ENCODE measurements at places on chromosomes 6 and 20.

DNA sequence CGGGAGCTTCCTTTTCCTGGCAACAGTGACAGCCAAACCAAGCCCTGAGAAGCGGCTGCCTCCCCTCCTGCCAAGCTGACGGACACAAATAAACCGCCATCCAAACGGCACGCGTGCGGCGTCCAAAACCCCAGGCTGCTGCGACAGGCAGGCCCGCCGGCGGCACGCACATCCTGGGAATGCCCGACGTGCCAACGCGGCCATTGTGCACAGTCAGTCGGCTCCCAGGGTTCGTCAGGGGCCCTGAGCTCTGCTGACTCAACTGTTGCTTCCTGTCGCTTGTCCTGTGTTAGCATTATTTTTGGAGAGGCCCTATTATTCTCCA, 6.8 kb downstream of the JAG1 start:
- no peak for DNase-seq

- no peak for DNase-seq
Measured at GRCh38 chr6:151059612-151060095, 180.1 kb upstream of the AKAP12 start.

DNA sequence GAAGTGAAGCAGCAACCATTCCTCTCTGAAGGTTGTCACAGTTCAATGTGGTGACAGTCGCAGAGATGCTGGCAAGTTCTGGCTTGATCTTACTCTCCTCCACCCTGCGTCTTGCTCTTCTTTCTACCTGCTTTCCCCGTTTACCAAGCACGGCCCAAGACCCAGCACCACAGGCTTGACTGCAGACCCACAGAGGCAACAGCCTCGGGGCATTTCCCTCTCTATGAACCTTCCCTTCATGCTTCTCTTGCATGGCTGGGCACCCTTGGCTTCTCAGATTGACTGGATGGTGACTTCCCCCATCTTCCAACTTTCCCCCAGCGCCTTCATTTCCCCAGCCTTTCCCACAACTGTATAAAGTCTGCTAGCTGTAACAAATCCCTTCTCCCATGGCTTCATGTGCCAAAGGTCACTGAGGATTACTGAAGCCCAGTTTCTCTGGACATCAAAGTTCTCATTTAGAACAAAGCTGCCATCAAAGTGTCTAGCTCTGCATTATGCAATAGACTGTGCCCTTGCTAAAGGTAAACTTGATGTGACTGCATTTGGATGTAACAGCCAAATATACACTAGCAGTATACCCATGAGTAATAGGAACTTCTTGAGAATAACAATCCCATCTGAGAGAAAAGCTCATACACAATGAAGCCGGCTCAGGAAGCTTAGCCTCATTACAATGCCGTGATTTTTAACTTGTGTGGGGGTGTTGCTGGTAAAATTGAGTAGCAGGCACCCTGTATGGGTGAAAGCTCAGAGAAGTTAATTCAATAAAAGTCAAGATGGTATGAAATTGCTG, 723.1 kb upstream of the FLRT3 start:
- DNase-seq: no peak

- DNase-seq: peak; percentile 1
Measured at GRCh38 chr6:141326426-141326825, 806.3 kb upstream of the GJE1 start.

GRCh38 chr6:69584536-69584912, 212.3 kb downstream of the LMBRD1 start:
- DNase-seq: no peak

DNA sequence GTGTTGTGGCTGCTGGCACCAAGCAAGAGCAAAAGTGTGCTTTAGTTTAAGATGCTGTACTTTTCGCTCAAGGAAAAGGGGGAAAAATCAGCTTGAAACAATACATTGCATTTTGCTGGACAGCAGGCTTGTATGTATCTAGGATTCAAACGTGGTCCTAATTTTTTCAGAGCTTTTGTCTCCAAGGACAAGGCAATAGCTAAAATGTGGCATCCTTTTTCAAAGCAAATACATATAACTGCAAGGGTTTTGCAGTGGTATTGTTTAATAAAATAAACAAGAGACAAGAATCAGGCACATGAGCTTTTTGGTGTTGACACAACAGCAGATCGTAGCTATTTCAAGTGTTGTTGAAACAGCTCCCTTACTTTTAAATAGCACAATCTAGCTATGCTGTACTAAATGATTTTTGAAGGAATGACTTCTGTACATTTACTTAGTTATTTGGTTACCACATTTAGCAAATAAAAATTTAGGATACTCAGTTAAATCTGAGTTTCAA, 137.0 kb upstream of the HEY2 start:
- DNase-seq: no peak

DNA sequence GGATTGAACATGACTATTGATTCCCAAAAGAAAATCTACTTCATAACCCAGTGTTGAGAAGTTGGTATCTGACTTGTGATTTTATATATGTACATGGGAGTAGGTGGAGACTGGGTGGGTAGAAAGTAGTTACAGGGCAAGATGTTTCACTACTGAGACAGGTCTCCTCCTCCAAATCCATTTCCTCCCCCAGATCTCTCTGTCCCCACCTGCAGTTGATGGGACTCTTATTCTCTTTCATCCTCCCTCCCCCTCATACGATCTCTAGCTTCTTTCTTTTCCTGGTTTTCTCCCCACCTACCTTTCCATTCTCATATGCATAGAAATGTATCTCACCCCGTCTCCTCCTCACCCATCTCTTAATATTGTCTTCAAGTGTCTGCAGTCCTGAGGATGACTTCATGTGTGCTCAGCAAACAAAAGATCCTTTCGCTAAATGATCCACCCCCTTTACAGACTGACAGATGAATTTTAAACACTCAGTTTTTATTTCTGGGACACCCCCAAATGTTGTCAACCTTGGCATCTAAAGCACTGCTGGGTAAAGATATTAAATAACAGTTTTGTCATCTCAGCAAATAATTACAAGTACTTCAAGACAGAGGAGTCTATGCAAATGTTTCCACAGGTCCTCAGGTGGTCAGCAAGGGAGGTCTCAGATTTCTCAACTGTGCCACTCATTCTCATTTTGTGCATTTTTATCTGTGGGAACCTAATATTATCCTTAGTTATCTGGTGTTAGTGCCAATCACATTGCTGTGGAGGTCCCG, 18.7 kb upstream of the HECA start:
- DNase-seq: no peak

GRCh38 chr6:5208057-5208456, 52.7 kb downstream of the LYRM4 start:
- no peak for DNase-seq

- no peak for DNase-seq
Measured at GRCh38 chr20:44646023-44646640, 5.4 kb downstream of the ADA start.

GRCh38 chr20:32456869-32457478, 98.8 kb downstream of the ASXL1 start:
- DNase-seq: no peak

GRCh38 chr20:24771542-24772061, 177.5 kb upstream of the CST7 start:
- DNase-seq: no peak

GRCh38 chr6:75775219-75775618, 26.2 kb downstream of the MYO6 start:
- DNase-seq: no peak

DNA sequence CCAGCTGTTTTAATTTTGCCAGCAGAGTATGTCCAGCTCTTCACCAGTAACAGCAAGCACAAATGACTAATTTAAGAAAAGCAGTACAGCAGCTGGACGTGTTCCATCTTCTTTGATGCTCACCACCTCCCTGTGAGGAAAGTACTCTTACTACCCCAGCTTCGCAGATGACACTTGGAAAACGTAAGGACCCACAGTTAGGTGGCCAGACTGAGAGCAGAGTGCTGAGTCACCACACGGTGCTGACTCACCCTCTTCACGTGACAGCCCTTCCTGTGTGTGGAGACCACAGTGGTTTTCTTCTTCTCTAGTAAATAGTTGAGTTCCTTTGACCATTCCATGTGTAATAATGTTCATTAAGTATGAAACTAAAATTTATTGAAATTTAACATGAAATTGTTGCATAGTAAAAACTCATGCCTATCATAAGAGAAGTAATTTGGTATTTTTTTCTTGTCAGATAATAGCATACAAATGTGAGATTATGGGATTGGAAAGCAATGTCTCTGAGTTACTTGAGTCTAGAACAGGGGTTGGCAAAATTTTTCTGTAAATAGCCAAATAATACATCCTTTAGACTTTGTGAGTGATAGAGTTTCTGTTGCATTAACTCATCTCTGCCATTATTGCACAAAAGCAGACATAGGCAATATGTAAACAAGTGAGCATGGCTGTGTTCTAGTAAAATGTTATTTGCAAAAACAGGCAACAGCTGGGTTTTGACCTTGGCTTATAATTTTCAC, 76.6 kb downstream of the SLX4IP start:
- DNase-seq: peak; percentile 59

- no peak for DNase-seq
Measured at GRCh38 chr20:62051546-62052255, 14.0 kb downstream of the TAF4 start.

DNA sequence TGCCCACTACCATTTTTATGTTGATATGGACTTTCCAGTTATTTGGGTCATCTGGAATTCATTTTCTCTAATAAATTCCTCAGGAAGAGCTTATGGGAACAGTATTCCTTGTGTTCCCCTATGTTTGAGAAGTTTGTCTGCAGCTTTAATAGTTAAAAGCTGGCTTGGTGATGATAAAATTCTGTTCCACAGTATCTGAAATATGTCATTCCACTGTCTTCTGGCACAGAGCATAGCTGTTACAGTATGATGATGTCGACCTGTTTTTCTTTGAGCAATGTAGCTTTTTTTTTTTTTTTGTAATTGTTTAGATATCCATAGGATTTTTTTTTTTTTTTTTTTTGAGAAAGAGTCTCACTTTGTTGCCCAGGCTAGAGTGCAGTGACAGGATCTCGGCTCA, 43.2 kb downstream of the NCOA3 start:
- DNase-seq: no peak

- DNase-seq: no peak
Measured at GRCh38 chr20:16423311-16424212, 149.7 kb downstream of the KIF16B start.

GRCh38 chr6:56495654-56496053, 147.0 kb downstream of the DST start:
- no peak for DNase-seq

DNA sequence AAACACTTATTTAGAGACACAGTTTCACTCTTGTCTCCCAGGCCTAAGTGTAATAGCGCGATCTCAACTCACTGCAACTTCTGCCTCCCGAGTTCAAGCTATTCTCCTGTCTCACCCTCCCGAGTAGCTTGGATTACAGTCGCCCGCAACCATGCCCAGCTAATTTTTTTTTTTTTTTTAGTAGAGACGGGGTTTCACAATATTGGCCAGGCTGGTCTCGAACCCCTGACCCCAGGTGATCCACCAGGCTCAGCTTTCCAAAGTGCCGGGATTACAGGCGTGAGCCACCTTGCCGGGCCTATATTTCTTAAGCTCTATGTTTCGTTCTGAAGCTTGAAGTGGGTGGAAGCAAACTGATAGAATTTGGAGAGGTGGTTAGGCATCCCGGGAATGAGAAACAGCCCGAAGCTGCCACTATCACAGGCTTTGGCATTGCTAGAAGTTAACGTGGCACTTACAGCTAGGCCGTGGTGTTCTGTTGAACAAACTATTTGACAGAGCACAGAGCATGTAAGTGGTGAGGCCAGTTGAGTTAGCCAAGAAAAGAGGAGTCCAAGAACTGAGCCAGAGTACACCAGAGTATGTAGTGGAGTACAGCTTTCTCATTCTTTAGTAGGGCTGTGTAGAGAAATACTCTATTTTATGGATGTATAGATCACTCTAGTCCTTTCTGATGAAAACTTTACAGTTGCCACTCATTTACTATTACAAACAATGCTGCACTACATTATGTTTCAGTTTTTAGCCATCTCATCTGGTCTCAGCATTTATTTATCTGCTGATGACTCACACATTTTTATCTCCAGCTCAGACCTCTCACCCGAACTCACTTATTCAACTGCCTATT, 62.0 kb upstream of the HFE start:
- DNase-seq: no peak

- DNase-seq: no peak
Measured at GRCh38 chr6:1136827-1137226, 175.1 kb upstream of the FOXQ1 start.

- no peak for DNase-seq
Measured at GRCh38 chr20:25541676-25542075, 43.7 kb downstream of the NINL start.

- DNase-seq: no peak
Measured at GRCh38 chr6:33959661-33960344, 156.0 kb upstream of the MLN start.

DNA sequence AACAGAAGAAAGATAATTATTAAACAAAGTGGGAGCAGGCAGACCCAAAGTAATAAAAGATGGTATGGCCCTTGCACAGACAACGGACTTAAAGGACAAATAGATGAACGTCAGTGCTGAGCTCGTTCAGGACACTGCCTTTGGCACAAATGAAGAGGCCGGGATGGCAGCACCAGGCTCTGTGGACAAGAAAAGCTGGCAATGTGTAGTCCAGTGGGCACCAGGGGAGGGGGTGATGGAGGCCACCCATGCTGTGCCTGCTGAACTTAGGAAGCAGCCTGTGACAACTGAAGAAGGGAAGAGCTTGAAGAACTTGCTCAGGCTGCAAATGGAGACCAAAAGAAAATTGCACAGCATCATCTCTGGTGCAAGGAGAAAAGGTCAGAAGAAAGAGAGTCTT, 131.0 kb downstream of the ANKRD60 start:
- no peak for DNase-seq

GRCh38 chr20:42901689-42902440, 287.8 kb downstream of the PTPRT start:
- no peak for DNase-seq

GRCh38 chr20:1629321-1629720, 9.5 kb upstream of the SIRPB1 start:
- DNase-seq: no peak

- DNase-seq: no peak
Measured at GRCh38 chr6:128335963-128336362, 184.4 kb downstream of the PTPRK start.

GRCh38 chr6:131846905-131847304, 39.1 kb downstream of the ENPP1 start:
- no peak for DNase-seq

DNA sequence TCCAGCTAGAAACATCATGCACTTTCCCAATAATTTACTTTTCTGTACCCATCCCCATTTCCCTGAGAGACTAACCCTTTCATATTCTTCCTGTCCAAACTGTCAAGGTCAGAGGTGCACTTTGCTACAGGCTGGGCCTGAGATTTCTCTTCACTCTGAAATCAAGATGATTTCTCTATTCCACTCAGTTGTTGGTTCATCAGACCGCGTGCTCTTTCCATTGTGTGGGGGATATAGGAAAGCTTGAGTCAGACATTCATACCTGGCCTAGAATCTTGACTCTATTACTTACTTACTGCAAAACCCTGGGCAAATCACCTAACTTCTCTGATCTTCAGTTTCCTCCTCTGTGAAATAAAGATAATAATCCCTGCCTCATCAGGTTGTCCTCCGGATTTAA, 4.7 kb upstream of the ZDHHC14 start:
- no peak for DNase-seq

- DNase-seq: no peak
Measured at GRCh38 chr20:49167811-49168507, 20.2 kb downstream of the STAU1 start.

- DNase-seq: no peak
Measured at GRCh38 chr20:1122388-1123315, 4.2 kb downstream of the PSMF1 start.
